Stimulated activated CD8-positive, alpha-beta memory T cell treated with anti-CD3 and anti-CD28 coated beads, Interleukin-4, amount 100 ng/mL, for 1 hour (primary cell): ENCODE measurements at places on chromosomes 7 and 10.

- no peak for DNase-seq
Observed at GRCh38 chr10:61669849-61670248, 7.1 kb downstream of the CABCOCO1 start.

GRCh38 chr7:116135306-116135705, 75.0 kb upstream of the TES start:
- DNase-seq = no peak

DNA sequence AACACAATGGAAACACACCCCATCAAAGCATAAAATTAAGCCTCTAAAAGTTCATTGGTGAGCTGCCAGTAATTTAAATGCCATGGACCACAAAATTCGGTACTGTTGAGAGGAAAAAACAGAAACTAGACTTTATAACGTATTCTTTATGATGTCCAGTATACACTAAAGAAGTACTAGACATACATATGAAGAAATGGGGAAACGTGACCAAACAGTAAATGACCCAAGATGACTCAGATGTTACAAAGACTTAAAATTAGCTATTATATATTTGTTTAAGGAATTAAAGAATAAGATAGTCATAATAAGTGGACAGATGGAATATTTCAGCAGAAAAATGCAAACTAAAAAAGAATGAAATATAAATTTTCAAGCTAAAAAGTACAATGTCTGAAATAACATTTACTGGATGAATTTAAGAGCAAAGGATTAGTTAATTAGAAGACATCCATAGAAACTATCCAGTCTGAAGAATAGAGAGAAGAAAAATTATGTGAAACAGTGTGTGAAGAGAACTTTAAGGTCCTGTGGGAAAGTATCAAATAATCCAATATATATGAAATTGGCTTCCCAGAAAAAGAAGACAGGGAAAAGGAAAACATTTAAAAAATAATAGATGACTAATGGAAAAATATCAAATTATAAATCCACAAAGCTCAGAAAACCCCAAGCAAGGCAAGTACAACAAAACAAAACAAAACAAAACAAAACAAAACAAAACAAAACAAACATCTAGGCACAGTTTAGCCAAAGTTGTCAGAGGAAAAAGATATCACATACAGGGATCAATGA, 69.4 kb downstream of the SAMD9 start:
- no peak for DNase-seq

GRCh38 chr10:13891128-13892000, 304.6 kb downstream of the PRPF18 start:
- no peak for DNase-seq

- no peak for DNase-seq
Observed at GRCh38 chr7:43201912-43202311, 89.5 kb downstream of the HECW1 start.

DNA sequence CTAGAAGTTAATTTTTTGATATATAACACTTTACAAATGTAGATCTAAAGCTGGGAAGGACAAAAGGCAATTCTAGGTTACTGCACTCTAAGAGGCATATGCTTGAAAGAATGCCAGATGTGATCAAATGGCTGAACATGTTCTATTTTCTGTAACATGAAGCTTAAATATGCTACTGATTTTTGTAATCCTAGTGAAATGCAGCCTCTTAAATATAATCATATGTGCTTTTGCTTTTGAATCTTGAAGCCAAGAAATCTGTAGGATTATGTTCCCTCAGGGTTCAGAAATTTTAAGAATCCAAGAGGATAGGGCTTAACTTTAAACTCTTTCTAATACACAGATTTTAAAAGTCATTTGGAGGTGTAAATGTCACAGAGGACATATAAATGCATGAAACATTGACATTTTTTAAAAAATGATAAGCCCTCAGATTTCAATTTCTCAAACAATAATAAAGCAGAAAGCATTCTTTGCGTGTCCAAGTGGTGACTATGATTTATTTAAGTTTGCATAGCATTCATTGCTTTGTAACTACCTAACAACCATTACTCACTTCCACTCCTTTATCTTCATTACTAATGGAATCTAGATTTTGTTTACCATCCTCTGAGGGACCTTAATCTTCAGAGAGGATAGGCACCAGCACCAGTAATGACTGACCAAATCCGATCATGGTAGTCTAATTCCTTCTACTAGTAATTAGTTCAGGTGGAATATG, 170.4 kb downstream of the MAGI2 start:
- DNase-seq = no peak

- DNase-seq = no peak
Observed at GRCh38 chr10:75487087-75487754, 55.8 kb downstream of the LRMDA start.

DNA sequence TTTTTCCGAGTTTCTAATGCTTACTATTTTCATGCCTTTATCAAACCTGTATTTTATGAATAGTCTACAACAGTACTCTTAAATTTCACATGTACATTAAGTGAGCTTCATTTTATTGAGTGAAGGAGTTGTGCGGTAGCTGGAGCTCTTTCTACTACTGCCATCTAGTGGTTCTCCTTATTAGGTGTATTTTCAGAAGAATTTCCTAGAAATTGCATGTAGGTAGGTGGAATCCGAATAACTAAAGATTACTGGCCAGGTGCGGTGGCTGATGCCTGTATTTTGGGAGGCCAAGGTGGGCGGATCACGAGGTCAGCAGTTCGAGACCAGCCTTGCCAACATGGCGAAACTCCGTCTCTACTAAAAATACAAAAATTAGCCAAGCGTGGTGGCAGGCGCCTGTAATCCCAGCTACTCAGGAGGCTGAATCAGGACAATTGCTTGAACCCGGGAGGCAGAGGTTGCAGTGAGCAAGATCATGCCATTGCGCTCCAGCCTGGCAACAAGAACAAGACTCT, 38.3 kb downstream of the LRRC72 start:
- DNase-seq = no peak

GRCh38 chr10:43944381-43945093, 295.9 kb upstream of the ZNF32 start:
- DNase-seq = no peak

DNA sequence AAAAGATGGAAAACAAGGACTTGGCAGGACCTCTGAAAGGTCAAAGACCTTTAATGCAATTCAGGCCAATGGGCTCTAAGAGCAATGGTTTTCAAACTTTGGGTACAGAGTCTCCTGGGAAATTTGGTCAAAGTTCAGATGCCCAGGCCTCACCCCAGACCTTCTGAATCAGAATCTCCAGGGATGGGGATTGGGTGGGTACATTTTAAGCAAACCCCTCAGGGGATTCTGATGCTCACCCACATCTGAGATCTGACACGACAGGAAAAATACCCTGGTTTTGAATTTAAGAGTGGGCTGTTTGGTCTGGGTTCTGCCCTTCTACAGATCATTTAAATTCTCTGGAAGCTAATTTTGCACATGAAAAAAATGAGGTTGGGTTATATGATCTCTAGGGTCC, 214.8 kb upstream of the PLXNA4 start:
- no peak for DNase-seq

DNA sequence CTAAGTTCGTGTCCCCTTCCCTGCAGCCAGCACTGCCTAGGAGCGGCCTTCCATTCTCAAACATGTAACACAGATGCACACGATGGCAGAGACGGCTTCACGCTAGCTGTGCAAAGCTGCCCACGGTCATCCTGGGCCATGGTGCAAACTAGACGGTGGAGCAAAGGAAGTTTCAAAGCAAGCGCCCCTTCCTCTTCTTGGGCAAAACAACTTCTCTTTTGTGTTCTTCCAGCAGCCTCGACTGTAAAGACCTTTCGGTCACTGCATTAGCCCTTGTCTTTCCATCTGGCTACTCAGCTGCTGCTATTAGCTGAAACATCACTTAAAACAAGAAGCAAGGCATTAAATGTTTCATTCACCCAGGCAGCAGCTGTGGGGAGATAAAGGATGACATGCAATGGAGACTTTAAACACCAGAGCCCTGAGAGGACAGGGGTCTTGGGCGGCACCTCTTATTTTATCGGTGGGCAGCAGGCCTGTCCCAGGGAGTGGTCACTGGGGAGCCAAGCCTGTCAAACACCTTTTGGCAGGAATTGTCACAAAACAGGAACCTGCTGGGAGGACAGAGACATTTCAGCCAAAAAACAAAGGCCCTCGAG, 214.8 kb downstream of the KLF6 start:
- no peak for DNase-seq

DNA sequence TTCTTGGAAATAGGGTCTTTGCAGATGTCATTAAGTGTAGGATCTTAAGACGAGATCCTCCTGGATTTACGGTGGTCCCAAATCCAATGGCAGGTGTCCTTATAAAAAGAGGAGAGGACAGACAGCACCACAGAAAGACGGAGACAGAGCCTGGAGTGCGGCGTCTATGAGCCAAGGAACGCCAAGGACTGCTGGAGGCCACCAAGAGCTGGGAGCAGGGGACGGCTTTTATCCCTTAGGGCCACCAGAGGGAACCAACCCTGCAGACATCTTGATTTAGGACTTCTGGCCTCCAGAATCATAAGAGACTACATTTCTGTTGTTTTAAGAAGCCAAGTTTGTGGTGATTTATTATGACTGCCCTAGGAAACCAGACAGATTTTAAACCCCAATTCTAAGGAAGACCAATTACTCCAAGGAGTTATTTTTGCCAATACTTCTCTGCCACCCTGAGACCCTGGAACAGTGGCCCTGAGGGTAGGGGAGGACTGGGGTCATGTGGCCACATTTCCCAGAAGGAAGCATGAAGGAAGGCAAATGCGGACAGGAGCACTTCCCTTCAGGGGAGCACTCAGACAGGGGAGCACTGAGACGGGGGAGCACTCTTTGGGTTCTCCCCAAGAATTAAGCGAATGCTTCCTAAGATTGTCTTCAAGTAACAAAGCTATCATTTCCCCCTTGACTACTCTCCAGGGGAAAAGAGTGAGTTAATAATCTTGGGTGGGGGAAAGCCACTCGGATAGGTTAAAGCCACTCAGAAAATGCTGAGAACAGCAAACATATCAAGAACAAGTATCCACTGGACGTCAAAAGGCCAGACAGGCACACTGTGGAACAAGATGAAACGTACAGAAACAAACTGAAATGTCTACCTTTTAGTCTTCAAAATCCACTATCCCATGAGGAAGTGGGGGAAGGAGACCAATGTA, 67.5 kb downstream of the CHST15 start:
- no peak for DNase-seq

- DNase-seq = no peak
Observed at GRCh38 chr7:103680161-103681144, 234.4 kb upstream of the SLC26A5 start.

DNA sequence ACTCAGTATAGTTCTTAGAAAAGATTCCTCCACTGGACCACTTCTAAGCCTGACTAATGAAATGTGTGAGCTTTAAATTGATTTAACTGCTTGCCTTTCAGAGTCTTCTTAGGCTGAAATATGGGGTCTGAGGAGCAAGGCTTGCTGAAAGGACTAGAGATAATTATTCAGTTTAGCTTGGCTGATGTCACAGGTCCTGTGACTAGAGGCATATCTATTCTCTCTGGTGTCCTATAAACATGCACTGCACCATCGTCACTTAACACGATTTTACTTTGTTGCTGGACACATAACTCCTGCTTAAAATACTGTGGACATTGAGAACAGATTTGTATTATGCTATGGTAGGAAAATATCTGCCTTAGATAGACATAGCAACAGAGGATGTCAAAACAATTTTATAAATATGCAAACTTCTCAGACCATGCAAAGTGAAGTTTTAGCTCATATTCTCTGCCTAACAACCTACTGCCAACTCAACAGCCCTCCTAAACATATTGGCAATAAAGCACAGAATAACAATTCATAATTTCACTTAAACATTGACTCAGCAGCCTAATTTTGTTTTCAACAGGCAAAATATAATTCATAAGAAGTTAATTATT, 80.2 kb downstream of the RNF133 start:
- no peak for DNase-seq

DNA sequence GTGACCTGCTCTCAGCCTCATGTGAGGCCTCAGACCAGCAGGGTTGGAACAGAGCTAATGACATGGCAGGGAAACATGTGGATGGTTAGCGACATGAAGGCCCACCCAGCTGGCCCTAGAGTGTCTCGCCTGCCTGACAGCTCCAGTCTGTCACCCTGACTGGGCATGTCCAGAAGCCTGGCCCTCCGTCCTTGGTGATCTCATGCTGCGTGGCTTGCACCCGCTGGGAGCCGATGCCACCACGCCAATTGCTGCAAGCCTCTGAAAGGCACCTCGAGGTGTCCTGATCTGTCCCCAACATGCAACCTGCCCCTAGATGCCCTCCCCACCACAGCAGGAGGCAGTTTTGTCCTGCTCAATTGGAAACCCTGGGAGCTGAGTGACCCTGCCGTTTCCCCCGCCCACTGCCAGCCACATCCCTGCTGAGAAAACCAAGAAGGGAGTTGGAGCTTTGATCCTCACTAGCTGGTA, 27.8 kb upstream of the RET start:
- DNase-seq = no peak

DNA sequence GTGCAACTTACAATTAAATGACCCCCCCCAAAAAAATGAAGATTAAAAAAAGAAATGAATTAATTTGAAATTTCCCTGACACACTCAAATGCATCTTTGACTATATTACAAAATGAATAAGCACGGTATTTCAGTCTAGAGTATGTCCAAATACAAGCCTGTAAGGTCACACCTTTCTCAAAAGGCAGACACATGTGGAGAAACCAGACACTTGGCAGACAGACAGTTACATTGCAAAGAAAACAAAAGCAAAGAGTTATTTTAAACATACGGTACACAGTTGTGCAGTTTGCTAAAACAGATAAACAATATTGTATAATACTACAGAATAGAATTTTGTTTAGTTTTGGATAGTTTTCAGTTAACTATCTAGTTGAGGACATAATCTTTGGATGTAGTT, 153.0 kb downstream of the ATE1 start:
- no peak for DNase-seq

DNA sequence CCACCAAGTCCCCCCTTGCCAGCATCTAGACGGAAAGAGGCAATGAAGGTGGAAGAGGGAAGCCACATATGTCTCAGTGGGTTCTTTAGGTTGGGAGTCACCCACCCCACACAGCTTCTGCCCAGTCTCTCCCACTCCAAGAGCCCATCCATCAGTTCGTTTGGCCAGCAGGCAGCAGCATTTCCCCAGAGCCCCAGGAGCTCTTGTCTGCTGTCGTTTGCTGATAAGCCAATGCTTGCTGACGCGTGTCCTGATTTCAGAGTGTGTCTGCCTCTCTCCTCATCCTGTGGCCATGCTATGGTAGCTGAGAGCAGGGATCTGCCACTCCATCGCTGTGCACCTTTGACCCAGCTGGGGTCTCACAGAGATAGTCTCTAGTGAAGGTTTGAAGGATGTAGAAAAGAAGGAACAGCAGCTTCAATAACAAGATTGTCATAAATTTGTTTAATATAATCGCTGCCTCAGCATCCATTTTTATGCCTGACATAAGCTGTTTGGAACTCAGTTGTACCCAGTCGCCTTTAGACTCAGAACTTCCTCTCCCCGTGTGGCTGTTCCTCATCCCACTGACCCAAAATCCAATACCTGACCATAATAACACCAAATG, 39.4 kb upstream of the GDF10 start:
- DNase-seq = no peak

DNA sequence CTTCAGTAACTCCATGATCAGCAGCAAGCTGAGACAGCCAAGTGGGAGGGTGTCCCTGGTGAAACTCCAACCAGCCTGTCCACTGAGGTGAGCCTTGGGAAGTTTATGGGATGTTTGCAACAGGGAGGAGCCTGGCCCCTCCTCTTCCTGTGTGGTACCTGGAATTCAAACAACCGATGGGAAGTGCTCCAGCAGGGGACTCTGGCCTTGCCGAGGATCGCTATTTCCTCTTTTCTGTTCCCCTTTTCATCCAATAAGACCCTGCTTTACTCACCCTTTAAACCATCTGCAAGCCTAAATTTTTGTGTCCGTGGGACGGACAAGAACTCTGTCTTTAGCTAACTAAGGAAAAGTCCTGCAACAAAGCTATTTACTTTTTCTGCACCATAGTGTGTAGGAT, 491.1 kb upstream of the ZMIZ1 start:
- DNase-seq = no peak

GRCh38 chr7:32658034-32658433, 162.7 kb downstream of the AVL9 start:
- DNase-seq = no peak
